ENCODE measurements at places on chromosomes 7 and 10. TPM values are rescaled to one million over a fixed set of nuclear protein-coding genes. Genes with fewer than 3 reads are reported as not detected.

DNA sequence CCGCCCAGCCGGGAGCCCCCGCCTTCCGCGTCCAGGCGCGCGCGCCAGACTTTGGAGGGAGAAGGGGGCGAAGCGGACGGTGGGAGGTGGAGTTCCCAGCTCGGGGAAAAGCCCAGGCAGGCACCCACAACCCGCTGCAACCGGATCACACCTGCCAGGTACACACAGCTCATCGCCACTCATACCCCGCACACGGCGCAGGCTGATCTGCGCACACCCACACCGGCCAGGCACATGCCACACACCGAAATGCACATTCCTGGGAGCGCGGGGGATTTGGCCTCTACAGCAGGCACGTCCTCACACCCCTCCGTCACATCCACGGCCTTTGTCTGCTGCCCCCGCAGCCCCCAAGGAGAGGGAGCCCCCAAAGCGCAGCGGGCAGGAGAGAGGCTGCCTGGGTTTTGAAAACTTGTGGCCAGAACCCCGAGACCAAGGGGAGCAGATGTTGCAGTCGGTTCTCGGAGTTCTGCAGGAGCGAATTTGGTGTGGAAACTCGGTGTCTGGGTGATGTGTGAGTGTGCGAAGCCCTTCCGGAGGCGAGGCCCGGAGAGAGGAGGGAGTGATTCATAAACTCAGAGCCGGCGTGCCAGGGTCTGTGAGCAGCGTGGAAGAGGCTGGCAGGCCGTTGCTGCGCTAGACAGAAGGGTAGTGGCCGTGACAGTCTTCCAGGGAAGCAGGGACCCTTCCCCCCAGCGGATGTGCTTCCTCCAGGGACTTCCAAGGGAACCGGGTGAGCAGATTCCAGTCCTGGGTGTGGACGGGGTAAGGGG is 734 bp downstream of the CHST3 start:
- H3K4me3 ChIP-seq = peak overlapping the region; percentile 71
- H3K27me3 ChIP-seq = no peaks in the 10 kb centered on the region
- H3K27ac ChIP-seq = peak overlapping the region; percentile 97
- peaks cover 10% of the 10 kb centered on the region for H3K4me1 ChIP-seq
- DNase-seq = peak; percentile 73

DNA sequence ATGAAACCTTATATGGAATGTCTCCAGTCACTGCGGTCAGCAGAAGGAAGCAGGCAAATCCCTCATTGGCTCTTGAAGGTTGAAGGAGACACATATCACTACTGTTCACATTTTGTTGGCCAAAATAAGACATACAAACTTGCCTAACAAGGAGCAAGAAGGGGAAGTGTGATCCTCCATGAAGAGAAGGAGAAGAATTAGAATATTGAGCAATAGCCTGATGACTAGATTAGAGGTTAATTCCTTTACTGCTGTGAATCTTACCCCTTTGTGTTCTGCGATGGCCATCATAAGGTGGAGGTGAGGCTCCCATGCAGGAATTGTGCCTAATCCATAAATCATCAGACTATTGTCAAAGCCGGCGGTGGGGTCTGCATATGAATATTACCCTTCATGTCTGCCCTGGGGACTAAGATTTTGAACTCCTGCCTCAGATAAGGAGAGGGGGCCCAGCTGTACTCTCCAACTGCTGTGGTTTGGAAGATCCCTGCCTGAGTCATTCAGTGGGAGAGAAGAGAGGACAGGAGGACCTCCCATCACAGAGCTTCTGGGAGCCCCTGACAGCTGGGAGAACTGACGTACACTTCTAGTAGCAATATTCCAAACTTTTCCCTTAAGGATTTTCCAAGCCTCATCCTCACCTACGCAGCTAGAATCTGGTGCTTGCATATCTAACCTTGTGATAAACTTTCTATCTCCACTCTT is 398.5 kb downstream of the REEP3 start:
- H3K4me3 ChIP-seq = no peak overlapping the region
- no peaks in the 10 kb centered on the region for H3K36me3 ChIP-seq
- no peaks in the 10 kb centered on the region for H3K27me3 ChIP-seq
- DNase-seq = no peak

DNA sequence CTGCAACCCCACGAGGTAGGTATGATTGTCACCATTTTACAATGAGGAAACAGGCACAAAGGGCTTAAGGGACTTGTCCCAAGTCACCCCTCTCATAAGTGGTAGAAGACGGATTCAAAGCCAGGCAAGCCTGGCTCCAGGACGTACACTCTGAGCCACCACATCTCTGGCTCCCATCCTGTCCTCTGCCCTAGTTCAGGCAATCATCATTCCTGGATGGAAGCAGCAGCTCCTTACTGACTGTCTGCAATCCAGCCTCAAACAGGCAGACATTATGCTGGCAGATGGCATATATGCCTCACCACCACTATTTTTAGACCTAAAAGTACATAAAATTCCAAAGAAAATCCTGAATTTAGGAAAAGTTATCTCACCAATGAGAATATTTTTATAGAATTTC is 100.7 kb downstream of the USP6NL start:
- H3K4me3 ChIP-seq = no peak overlapping the region
- no peak overlapping the region for H3K27ac ChIP-seq
- H3K36me3 ChIP-seq = no peaks in the 10 kb centered on the region
- no peaks in the 10 kb centered on the region for H3K4me1 ChIP-seq

DNA sequence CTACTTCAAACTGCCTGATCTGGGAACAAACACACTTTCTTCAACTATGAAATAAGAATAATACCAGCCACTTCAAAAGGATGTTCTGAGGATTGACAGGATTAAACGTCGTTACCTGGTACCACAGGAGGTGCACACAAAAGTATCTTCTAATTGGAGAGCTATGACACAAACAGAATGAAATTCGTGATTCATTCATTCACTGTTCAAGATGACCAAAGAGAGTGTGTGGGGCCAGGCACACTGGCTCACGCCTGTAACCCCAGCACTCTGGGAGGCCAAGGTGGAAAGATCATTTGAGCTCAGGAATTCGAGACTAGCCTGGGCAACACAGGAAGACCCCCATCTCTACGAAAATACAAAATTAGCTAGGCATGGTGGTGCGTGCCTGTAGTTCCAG is 50.9 kb downstream of the SFMBT2 start:
- H3K4me3 ChIP-seq = no peak overlapping the region
- DNase-seq = no peak
- H3K27me3 ChIP-seq = no peaks in the 10 kb centered on the region
- peaks cover 3% of the 10 kb centered on the region for H3K36me3 ChIP-seq
- no peak overlapping the region for H3K27ac ChIP-seq

DNA sequence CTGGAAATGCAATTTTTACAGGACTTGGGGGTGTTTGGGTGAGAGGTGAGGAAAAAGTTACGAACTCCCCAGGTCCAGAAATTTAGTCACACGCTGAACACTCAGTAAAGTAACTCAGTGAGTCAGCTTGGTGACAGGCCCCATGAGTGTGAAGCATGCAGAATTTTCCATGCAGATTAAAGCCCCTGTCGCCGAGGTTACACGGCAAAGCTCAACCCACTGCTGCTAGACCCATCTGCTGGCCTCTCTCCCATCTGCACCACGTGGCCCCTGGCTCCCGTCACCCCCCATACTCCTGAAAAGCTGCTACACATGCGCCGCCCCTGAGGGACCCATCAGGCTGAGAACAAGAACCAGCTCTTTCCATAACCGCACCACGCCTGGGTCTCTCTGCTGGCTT is 7.0 kb upstream of the MMP21 start:
- no peak for DNase-seq
- no peaks in the 10 kb centered on the region for H3K4me1 ChIP-seq
- no peaks in the 10 kb centered on the region for H3K27me3 ChIP-seq

DNA sequence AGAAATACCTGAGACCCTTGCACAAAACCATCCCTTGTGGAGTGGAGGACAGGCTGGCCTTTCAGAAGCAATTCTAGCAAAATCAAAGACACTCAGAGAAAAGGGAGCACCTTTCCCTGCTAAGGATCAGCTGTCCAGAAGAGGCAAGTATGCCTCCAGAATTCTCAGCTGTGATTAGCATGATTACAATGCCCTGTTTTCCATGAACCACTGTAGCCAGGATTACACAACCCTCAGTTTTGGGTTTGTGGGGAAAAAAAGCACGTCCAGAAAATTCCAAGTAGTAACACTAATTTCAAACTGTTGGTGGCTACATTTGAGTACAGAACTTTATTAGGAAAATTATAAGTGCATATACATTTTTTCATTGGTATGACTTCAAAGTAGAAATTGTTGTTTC is 15.0 kb downstream of the CXCL12 start:
- no peak overlapping the region for H3K27ac ChIP-seq
- H3K36me3 ChIP-seq = no peaks in the 10 kb centered on the region
- H3K4me1 ChIP-seq = peaks cover 28% of the 10 kb centered on the region
- no peak overlapping the region for H3K4me3 ChIP-seq
- no peak for DNase-seq

DNA sequence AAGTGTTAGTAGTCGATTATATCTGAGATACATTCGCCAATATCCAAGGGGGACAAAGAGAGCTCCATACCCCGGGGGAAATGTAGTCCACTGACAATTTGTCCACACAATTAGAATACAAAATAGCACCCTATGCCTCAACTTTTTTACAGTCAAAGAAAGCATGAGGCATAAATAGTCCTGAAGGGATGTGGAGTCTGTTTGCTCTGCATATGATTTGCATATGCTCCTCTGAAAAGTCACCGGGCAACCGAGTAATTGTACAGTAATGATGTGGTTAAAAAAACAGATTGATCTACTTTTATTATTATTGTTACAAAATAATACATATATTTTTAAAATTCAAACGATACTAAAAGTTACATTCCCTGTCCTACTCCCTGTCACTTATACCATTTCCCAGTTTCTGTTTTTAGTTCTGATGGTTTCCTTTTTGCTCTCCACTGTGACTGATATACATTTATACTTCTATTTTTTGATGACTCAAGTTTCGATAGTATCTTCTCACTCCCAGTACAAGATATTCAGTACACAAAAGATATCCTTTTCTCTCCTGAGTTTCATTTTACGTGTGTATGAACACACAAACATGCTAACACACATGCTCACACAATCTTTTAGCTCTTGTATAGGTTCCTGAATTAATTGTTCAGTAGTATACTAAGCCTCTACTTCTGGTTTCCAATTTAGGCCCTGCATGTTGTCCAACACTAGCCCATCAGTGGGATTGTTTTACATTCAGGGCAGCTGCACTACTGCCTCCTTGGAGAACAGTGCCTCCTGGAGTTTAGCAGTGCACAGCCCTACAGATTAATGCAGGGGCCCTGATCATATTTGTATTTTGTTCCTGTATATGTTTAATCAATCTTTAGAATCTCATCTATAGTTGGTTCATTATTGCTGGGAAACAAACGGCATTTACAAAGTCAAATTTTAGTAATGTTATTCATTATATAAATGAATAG is 130.9 kb downstream of the TES start:
- H3K27ac ChIP-seq = no peak overlapping the region
- DNase-seq = no peak
- no peaks in the 10 kb centered on the region for H3K36me3 ChIP-seq
- H3K4me1 ChIP-seq = peaks cover 18% of the 10 kb centered on the region

- no peak for DNase-seq
- no peaks in the 10 kb centered on the region for H3K36me3 ChIP-seq
- no peak overlapping the region for H3K4me3 ChIP-seq
- H3K27ac ChIP-seq = no peak overlapping the region
Measured at GRCh38 chr10:48197236-48197899, 77.1 kb downstream of the FRMPD2 start.

DNA sequence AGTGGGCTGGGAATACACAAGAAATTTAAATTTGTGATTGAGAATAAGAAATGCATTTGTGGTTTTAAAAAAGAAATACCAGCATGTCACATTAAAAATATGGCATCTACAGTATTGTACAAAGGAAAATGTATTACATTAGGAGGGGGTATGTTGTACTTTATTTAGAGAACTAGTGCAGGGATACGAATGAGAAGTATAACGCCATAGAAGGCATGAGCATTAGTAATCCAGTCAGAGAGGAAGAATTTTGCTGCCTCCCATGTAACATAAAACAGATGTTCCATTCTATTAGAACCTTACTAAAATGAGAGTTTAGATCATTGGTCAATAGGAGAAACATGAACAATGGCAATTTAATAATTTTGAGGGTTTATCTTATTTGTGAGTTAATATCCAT is 182.2 kb downstream of the ADK start:
- H3K36me3 ChIP-seq = no peaks in the 10 kb centered on the region
- H3K27me3 ChIP-seq = no peaks in the 10 kb centered on the region
- H3K4me1 ChIP-seq = no peaks in the 10 kb centered on the region
- no peak overlapping the region for H3K4me3 ChIP-seq
- no peak for DNase-seq

DNA sequence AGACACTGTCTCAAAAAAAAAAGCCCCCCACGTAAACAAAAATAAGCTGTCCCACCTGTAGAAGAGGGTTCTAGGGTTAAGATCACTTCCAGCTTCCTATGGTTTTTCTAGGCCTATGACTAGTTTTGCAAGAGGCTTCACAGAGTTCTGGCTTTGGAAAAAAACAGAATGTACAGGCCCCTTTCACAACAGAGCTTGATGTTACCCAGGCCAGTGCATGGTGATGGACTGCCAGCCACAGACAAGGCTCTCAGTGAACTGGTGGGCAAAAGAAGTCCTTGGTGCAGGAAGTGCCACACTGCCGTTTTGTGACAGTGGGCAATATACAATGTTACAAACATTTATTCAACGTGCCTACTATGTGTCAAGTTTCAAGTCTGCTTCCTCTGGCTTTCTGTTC is 18.3 kb upstream of the EFCAB10 start:
- no peak for DNase-seq
- no peak overlapping the region for H3K27ac ChIP-seq
- H3K27me3 ChIP-seq = no peaks in the 10 kb centered on the region
- peaks cover 48% of the 10 kb centered on the region for H3K4me1 ChIP-seq
- H3K36me3 ChIP-seq = no peaks in the 10 kb centered on the region
- H3K4me3 ChIP-seq = no peak overlapping the region

DNA sequence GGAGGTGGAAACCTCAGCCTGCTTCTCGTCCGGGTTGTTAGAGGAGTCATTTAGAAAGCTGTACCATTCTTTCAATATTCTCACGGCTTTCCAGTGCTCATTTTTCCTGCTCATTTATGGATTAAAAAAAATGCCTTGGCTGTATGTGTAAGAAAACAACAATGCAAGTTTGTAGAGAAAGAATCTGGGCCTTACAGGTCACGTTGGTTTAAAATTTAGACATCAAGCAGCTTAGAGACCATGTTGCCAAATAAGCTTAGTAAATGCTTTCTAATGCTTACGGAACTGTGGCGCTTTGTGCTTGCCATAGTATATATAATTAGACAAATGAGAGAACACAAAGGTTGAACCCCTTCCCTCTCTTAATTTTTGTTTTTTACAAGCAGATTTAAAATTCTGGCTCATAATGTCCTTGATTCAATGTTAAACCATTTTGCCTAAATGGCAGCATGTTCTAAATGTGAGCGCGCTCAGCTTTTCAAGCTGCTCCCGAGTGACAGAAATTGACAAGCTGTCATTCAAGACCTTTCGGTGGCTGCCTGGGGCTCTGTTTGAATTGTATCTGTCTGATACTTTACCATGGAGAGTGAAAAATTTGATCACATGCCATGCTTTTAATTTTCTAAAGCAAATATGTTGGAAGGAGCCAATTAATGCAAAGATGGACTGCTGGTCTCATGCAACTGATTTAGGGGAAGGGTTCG is 1.1 kb downstream of the ARMS2 start:
- H3K4me3 ChIP-seq = no peak overlapping the region
- no peaks in the 10 kb centered on the region for H3K4me1 ChIP-seq
- H3K27ac ChIP-seq = no peak overlapping the region
- DNase-seq = no peak

GRCh38 chr7:70775570-70776156 is 356.3 kb upstream of the GALNT17 start:
- no peaks in the 10 kb centered on the region for H3K36me3 ChIP-seq
- H3K27ac ChIP-seq = no peak overlapping the region
- no peaks in the 10 kb centered on the region for H3K27me3 ChIP-seq
- no peaks in the 10 kb centered on the region for H3K4me1 ChIP-seq
- no peak overlapping the region for H3K4me3 ChIP-seq
- DNase-seq = no peak

Gene KIF20B
- 4.5 TPM for total RNA-seq

Gene TOMM7
- total RNA-seq = 312 TPM

Gene LHFPL3
- not detected for total RNA-seq

Gene RHBDD2
- total RNA-seq = 170 TPM

Gene HOXA5
- 2.7 TPM for total RNA-seq
